ENCODE measurements at places on chromosomes 1 and 21.

DNA sequence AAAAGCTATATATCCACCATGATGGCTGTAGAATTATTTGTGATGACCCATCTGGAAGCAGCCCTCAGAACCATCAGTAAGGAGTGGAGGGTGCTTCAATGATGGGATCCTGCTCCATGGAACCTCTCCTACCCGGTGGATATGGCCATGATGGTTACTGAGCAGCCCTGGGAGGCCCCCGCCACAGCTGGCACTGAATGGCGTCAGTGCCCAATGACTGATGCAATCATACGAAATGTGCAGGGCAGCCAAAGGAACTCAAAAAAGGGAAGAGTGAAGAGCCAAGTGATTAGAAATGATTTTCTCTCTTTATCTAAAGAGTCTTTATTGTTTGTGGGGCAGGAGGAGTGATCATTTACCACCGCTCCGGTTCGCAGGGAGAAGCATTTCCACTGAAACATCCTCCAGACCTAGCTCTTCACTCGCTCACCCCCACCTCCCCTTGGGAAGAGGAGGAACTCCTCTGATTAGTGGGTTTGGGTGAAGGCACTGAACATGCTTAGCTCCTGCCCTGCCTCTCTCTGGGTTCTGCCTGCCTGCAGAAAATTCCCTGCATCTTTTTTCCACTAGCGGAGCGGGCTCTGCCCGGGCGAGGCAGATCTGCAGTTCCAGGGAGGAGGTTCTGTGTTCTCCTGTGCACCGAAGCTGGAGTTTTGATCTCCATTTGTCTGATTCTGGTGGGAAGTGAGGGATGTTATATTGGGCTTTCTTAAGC, 260.3 kb downstream of the GRIK3 start:
- DNase-seq: peak; percentile 18

DNA sequence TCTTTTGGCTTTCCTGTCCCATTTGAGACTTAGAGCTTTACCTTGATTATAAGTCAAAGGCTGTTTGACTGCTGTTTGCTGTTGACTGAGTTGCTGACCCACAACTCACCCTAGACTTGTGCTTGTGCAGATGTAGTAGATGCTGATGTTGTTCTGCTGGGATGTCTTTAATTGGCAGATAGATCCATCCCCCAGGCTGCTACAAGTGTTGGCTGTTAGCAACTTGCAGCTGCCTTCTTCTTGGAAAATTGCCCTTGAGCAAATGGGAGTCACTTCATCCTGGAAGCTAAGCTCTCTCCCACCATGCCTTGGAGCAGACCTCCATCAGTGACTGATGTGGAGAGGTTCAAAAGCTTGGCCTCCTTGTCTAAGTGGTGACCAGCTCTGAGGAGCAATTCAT, 139.3 kb upstream of the KIAA0040 start:
- DNase-seq: no peak

- DNase-seq: no peak
These were observed 37.5 kb upstream of the QSOX1 start for GRCh38 chr1:180116964-180117763.

GRCh38 chr1:85289848-85290335, 13.5 kb upstream of the BCL10 start:
- no peak for DNase-seq

DNA sequence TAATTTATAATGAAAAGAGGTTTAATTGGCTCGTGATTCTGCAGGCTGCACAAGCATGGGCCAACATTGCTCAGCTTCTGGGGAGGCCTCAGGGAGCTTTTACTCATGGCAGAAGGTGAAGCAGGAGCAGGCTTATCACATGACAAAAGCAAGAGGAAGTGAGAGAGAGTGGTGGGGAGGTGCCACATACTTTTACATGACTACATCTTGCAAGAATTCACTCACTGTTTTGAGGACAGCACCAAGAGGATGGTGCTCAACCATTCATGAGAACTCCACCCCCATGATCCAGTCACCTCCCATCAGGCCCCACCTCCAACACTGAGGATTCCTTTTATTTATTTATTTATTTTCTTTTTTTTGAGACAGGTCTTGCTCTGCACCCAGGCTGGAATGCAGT, 5.5 kb upstream of the PLEKHM2 start:
- DNase-seq: peak; percentile 74
